ENCODE measurements at places on chromosomes 16 and 17.

GRCh38 chr17:44381810-44382305 lies 7.6 kb downstream of the ITGA2B start:
- DNase-seq: no peak

GRCh38 chr17:70166615-70167014 lies 2.7 kb upstream of the KCNJ2 start:
- no peak for DNase-seq

DNA sequence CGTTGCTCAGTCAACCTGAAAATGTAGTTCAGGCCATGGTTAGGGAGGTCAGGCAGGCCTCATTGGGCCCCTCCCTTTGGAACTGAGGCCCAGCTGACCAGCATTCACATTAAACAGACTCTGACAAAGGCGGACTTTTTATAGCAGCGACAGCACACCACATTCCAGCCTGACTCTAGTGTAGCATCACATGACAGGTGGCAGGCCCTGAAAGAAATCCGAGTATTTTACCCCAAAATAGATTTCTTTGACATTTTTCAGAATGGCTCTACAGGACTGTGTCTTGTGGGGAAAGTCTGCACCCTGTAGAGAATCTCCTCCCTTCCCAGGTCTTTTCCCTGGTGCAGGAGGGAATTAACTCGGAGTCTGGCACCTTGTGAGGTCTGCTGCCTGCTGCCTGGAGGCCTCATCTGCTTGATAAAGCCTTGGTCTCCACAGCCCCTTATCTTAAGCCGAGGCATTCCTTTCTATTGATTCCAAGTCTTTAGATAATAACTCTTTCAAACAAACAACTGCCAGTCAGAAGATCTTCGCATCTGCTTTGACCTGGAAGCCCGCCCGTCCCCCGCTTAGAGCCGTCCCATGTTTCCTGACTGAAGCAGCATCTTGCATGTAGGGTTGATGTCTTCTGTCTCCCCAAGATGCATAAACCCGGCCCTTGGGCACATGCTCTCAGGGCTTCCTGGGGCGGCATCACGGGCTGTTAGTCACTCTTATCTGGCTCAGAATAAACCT lies 44.0 kb upstream of the CAPN15 start:
- DNase-seq: no peak

- no peak for DNase-seq
Measured at GRCh38 chr16:53413864-53414263, 20.4 kb upstream of the RBL2 start.

GRCh38 chr16:47310792-47311211 lies 150.1 kb downstream of the ITFG1 start:
- DNase-seq: no peak

GRCh38 chr17:48767263-48767774 lies 38.8 kb upstream of the HOXB13 start:
- no peak for DNase-seq

GRCh38 chr16:79887541-79888540 lies 287.3 kb upstream of the MAF start:
- no peak for DNase-seq

DNA sequence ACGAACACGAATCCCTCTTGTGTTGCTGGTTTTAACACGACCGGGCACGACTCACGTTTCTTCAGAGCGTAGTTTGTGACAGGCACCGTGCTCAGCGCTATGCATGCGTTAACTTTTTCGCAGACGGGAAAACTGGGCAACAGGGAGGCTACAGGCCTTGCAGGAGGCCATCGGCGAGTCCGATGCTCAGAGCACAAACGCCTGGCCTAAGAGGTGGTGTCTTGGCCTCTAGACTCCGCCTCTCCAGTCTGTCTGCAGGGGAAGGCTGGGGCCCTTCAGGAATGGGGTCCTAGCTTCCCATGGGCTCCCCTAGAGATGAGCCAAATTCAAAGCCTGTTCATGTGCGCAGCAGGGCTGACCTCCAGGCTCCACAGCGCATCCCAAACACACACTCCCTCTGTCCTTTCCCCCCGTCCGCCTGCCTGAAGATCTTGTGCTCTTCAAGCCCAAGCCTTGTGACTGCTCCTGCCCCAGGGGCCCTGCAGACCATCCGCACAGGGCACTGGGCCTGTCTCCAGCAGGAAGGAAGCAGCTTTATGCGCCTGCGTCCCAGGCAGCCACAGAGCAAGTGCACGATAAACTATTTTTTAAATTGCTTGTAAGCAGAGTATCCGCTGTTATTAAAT lies 3.1 kb downstream of the CLCN7 start:
- DNase-seq: no peak

DNA sequence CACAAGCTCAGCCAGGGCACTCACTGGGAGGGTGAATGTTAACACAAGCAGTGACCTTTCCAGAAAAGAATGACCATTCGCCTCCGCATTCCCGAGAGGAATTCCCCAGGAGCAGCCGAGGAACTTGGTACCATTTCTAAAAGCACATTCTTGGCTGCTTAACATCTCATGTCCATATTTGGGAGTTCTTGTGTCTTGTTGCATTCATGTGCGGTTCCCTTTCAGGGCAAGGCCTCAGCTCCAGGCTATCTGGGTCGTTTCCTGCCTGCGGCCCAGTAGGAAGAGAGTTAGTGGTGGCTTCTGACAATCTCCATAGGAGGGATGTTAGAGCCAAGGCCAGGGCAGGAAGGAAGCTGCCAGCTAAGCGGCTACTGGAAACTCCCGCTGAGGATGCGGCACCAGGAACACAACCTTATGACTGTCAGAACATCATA lies 27.8 kb upstream of the MEAK7 start:
- no peak for DNase-seq

GRCh38 chr17:76820039-76820438 lies 48.2 kb upstream of the MGAT5B start:
- no peak for DNase-seq

- DNase-seq: no peak
Measured at GRCh38 chr16:4249530-4250308, 7.8 kb upstream of the SRL start.

- DNase-seq: no peak
Measured at GRCh38 chr16:10934325-10935107, 7.8 kb downstream of the DEXI start.
